Heart right ventricle (tissue), 16 donors: ENCODE measurements at places on chromosomes 3 and 15. TPM values are rescaled to one million over a fixed set of nuclear protein-coding genes. Genes with fewer than 3 reads are reported as not detected.

The SKIL gene
- 30.7 TPM for total RNA-seq

The FEZF2 gene
- not detected for total RNA-seq

The MCCC1 gene
- 38.4 TPM for total RNA-seq

The GOLGA6L7 gene
- not detected for total RNA-seq

The KBTBD8 gene
- 6.1 TPM for total RNA-seq

The ZIC1 gene
- not detected for total RNA-seq

The NIPA2 gene
- total RNA-seq, result 18.9 TPM

The ANKRD34C gene
- 0.52 TPM for total RNA-seq

The OR5K3 gene
- total RNA-seq, result not detected

The UCN2 gene
- 0.19 TPM for total RNA-seq

The ECE2 gene
- 0.28 TPM for total RNA-seq

The FBXW12 gene
- total RNA-seq, result not detected

The TRA2B gene
- 49.0 TPM for total RNA-seq

The FAM107A gene
- 36.7 TPM for total RNA-seq

The VGLL3 gene
- 3.8 TPM for total RNA-seq

The DLEC1 gene
- 0.09 TPM for total RNA-seq

The NR2E3 gene
- total RNA-seq, result not detected

The MED12L gene
- 2.0 TPM for total RNA-seq

The SPTSSB gene
- total RNA-seq, result 0.11 TPM

The CX3CR1 gene
- total RNA-seq, result 0.12 TPM

The TEX55 gene
- total RNA-seq, result not detected

The RAB6B gene
- 39.2 TPM for total RNA-seq

The POU1F1 gene
- total RNA-seq, result not detected

The GRK7 gene
- not detected for total RNA-seq

The MYZAP gene
- total RNA-seq, result 1,280 TPM

The TGM5 gene
- not detected for total RNA-seq

The RYR3 gene
- total RNA-seq, result 0.02 TPM

The LRRC3B gene
- total RNA-seq, result not detected

The PDZRN3 gene
- 87.7 TPM for total RNA-seq

The SERINC4 gene
- 0.72 TPM for total RNA-seq

The CD276 gene
- 36.1 TPM for total RNA-seq

The NXPE3 gene
- 34.9 TPM for total RNA-seq

The MST1R gene
- 1.8 TPM for total RNA-seq

The SPESP1 gene
- 4.1 TPM for total RNA-seq

The TEX264 gene
- total RNA-seq, result 37.8 TPM

The TMOD2 gene
- 6.4 TPM for total RNA-seq

The SH3GL3 gene
- not detected for total RNA-seq

The GMPS gene
- total RNA-seq, result 30.5 TPM

The CTDSPL2 gene
- 20.2 TPM for total RNA-seq

The PRSS50 gene
- not detected for total RNA-seq

The FGF7 gene
- 19.6 TPM for total RNA-seq

The PRTG gene
- total RNA-seq, result 0.77 TPM

The GOLGA6A gene
- not detected for total RNA-seq

The WNT5A gene
- total RNA-seq, result 3.7 TPM
